ENCODE measurements at places on chromosomes 4 and X.

GRCh38 chr4:6002492-6002833 is 15.8 kb downstream of the C4orf50 start:
- DNase-seq = no peak

DNA sequence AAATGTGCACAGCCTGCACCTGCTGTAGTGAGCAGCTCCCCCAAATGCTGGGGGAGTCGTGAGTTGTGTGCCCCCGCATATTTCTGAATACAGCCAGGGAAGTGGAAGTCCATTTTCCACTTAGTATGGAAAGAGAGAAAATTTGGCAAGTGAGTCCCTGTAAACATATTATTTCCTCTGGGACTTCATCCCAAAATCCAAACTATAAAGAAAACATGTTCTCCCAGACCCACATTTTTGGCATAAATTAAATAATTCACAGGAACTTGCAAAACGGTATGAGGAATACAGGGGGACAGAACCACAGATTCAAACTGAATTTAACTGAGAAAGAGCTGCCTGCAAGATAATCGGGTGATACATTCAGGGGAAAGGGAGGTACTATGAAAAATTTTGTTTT is 107.2 kb downstream of the GPR143 start:
- no peak for DNase-seq

- no peak for DNase-seq
These were observed 7.7 kb upstream of the THOC2 start for GRCh38 chrX:123740536-123740935.

GRCh38 chr4:8439168-8439567 is 1.4 kb downstream of the ACOX3 start:
- no peak for DNase-seq

- no peak for DNase-seq
These were observed 28.6 kb downstream of the OCIAD2 start for GRCh38 chr4:48877827-48878535.

- DNase-seq = no peak
These were observed 269.2 kb downstream of the CBLL2 start for GRCh38 chrX:22541926-22542325.

DNA sequence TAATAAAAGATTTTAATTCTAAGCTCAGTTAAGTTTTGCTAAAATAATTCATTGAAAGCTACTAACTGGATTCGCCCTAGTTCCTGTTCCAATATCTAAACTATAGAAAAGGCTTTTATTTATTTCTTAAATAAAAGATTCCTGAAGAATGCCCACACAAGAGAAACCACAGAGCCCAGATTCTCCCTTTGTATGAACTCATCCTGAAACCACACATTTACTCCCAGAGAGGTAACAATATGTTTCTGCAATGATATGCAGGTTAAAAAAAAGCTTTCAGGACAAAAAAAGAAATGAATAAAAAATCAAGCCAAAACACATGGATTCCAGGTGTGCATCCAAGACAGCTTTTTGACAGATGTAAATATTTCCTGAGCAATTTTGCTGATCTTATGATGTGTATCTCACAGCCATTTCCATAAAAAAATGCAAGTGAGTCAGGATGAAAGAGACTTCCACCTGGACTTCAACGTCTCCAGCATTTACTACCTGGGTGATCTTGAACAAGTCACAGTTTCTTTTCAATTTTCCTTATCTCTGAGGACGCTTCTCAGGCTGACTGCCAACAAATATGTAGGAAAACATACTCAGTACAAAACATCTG is 234.4 kb upstream of the FAT1 start:
- DNase-seq = no peak

DNA sequence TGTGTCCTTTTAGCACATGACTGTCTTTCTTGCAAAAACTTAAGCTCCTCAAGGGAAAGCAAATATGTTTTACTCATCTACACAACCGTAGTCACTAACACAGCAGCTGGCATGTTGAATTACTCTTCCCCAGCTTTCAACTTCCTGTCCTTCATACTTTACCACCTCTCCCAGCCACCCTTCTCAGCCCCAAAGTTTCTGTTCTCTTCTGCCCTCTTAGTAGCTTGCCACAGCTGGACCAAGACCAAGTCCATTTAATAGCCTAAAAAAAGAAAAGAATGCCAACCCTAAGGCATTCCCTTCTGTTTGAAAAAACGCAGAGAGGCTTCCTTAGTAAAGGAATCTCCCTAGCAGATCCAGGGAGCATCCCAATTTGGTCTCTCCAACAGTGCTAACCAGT is 36.8 kb downstream of the SRPX2 start:
- DNase-seq = no peak

GRCh38 chr4:6761649-6762615 is 20.6 kb upstream of the KIAA0232 start:
- no peak for DNase-seq

DNA sequence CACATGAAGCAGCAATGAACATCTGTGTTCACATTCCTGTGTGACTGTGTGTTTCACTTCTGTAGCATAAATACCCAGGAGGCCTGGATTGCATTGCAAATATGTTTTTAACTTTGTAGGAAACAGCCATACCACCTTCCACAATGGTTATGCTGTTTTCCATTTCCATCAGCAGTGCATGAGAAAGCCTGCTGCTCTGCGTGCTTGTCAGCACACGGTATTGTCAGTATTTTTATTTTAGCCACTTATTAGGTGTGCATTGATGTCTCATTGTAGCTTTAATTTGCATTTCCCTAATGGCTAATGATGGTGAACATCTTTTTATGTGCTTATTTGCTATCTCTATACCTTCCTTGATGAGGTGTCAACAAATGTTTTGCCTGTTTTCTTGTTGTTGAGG is 355.9 kb downstream of the TRIML1 start:
- no peak for DNase-seq

DNA sequence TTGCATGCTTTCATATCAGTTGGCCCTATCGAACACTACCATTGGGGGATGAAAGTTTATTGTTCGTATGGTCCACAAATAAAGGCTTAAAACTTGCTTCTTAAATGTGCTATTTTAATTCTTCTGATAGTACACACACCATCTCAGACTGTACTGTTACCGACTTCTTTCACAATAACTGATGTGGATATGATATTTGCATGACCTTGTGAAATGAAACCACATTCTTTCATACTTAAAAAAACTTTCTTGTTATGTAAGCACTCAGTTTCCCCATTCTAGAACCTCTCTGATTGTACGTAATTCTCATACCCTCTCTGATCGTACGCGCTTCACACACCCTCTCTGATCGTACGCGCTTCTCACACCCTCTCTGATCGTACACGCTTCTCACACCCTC is 12.0 kb upstream of the WDR19 start:
- no peak for DNase-seq

DNA sequence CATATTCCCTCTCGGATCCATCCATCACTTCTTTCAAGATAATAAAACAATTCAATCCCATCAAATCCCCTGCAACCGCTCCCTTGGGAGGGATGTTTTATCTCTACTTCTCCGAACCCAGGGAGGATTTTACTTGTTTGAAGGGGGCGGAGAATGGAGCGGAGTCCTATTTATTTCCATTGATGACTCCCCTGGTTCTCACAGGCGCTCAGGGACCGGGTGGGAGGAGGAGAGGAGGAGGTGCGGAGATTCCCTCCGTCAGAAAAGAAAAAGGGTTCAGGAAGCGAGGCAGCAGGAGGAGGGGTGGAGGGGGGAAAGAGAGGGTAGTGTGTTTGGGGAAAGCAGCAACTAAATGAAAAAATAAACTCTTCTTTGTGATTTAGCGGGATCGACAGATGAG is 2.1 kb downstream of the NDNF start:
- DNase-seq = no peak

GRCh38 chr4:171751538-171751937 is 61.7 kb upstream of the GALNTL6 start:
- DNase-seq = no peak

DNA sequence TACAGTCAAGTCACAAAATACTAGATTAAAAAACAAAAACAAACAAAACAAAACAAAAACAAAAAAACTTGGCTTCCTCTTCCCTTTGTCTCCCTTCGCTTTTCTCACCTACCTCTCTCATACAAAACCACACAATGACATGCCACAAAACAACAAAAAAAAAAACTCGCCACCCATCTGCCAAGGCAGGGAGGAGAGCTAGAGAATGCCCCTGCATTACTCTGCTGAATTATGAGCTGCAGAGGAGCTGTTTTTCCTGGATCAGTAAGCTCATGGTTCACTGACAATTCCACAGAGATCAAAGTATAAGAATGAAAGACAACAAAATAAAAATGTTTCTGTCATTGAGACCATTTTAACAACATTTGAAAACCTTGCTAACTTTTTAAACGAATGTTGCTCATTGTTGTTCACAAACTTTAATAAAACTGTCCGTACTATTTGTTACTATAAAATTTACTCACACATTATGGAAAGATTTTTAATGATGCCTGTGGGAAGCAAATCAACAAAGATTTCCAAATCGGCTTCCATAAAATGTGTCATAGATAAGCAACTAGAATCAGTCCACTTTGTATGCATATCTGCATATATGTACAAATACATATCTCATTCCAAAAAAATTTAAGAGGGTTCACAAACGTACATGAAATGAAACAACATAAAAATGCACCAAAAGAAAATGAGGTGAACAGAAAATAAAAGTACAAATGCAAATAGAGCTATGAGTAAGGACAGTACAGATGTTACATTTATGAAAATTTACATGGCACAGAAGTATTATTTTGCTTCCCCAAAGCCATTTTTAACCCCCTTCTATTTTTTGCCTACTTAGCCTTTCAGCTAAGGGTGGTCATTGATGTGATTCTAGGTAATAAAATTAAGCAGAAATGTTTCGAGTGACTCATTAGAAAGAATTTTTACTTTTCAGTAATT is 252.4 kb upstream of the FAT4 start:
- no peak for DNase-seq

DNA sequence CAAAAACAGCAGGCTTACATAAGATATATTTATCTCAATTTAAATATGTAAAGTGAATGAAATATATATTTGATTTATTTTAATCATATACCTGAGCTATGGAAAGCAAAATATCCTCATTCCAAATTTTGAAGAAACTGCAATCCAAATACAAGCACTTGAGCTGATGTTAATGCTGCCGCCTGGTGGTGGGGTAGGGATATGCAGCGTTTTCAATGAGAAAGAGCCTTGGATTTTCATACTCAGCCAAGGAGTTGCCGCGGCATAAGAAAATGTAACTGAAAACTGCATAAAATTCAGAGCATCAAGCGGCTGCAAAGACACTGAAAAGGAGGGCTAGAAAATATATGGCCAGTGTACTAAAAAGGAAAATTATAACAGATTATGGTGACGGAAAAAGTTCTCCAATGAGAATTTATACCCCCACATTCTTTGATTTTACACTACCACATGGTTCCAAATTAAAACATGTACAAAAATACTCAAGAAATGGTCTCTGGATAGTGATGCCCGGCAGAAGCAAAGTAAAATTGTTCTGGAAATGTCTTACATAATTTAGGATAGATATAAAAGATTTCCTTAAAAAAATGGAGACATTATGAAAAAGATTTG is 660.3 kb upstream of the PITX2 start:
- no peak for DNase-seq

- no peak for DNase-seq
These were observed 15.0 kb downstream of the FNIP2 start for GRCh38 chr4:158783785-158784184.

Data from skeletal muscle cell (primary cell).